CD4-positive, alpha-beta T cell treated with Interleukin-17A for 1 hour (primary cell): ENCODE measurements at places on chromosomes 2 and 18.
A peak's percentile ranks its signal among the peaks of the same experiment; 100 is the strongest.

GRCh38 chr2:36513661-36514060 is 84.3 kb downstream of the FEZ2 start:
- DNase-seq = no peak

GRCh38 chr2:240628808-240629618 is 3.7 kb downstream of the GPR35 start:
- DNase-seq = no peak

DNA sequence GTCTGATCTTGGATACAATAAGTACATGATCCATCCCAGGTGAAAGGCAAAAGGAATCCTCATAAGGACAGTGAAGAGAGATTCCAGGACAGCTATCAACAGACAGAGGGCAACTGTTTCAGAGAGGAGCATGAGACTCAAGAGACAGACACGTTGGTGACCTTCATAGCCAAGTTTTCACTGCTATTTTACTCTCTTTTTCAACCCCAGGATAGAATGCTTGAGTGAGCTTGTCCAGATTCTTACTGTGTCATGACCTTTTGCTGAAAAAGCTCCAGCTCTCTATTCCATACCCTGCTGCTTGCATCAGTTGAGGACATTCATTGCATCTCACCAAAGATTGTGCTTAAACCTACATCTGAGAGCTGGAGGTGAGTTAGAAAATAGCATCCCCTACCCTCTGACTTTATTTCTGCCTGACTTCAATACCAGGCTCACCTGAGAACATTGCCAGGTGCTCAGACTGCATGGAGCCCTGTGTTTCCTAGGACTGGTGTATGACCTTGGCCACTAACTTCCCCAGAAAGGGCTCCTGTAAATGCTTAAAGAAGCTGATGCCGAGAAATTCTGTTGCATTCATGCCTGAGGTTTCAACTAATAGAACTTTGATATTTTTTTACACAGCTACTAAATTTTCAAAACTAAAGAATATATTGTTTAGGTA is 70.4 kb upstream of the TMEM17 start:
- DNase-seq = no peak

- no peak for DNase-seq
Observed at GRCh38 chr2:105085525-105085924, 47.7 kb downstream of the MRPS9 start.

DNA sequence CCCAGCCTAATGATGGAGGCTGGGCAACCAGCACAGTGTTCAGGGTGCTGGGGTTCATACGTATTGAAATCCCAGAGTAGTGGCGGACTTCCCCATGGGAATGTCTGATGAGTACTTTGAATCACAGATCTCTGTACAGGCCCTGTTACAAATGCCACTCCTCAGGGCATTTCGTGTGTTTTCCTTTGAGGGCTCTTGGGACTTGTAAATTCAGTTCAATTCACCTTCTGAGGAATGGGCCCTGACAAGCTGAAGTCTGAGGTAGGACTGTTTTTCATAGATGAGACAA is 288 bp upstream of the RDH14 start:
- no peak for DNase-seq

DNA sequence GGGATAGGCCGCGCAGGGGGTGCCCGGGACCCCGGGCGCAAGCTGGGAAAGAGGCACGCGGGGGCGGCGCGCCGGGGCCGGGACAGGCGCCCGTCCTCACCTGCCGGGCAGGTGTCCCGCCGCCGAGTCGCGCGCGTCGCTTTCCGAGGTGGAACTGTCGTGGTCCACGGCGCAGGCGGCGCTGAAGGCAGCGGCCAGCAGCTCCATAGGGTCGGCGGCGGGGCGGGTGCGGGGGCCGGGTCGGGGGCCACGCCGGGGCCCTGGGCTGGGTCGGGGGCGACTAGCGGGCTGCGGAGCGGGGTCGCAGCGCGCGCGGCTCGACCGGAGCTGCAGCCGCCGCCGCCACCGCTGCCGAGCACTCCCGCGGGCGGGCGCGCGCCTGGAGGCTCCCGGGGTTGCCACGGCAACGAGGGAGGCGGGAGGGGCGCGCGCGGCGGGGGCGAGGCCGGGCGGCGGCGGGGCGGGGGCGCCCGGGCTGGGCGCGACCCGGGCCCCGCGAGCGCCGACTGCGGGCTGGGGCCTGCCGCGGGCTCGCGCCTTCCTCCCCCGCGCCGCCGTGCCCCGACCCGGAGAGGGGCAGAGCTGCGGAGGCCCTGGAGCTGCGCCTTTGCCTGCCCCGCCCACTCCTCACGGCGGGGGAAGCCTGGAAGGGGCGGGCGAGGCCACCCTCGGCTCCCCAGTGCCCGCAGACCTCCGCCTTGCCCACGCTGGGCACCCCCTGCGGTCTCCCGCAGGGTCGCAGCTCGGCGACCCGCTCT is 57.9 kb downstream of the SNORC start:
- DNase-seq = no peak

GRCh38 chr18:24990671-24991134 is 361.3 kb downstream of the ZNF521 start:
- DNase-seq = no peak

DNA sequence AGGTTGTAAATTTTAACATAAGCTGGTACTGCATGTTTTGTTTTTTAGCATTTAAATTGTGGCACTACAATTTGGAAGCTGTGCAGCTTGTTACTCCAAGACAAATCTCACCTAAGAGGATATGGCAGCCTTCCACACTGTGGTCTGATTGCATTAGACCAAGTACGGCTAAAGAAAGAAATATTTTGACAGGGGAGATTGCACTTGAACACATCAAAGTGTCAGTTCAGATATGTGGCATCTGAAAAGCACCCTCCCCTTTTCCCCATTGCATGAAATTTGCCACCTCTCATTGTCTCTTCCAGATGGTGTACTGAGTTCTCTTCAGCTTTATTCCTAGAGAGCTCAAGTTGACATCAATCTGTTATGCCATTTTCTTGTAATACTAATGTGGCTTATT is 295.9 kb downstream of the ERBB4 start:
- no peak for DNase-seq

DNA sequence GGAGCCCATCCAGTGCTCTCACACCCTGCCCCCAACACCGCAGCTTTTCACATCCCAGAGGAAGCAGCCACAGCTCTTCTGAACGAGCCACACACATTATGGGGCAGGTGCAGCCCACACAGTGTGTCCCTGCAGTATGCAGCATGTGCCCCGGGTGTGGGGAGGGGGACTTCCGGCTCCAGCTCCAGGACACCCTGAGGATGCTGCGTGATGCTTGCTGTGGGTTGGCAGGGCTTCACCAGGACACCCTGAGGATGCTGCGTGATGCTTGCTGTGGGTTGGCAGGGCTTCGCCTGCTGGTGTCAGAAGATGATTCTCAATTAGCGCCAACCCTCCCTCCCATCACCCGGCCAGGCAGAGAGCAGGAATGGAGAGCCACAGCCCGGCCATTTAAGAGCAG is 193.9 kb downstream of the EIPR1 start:
- DNase-seq = no peak

DNA sequence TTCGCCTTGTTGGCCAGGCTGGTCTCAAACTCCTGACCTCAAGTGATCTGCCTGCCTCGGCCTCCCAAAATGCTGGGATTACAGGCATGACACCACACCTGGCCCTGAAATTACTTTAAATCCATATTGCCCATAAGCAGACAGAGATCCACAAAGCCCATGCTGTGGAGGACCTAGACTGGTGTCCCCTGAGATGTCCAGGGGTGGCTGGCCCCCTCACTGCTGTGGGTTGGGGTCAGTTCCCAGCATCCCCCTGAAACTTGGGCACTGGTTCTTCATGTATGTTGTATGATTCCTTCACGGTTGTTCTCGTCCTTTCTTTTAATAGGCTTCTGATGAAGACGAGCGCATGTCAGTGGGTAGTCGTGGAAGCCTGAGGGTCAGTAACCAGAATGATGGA is 78.1 kb upstream of the RBM44 start:
- DNase-seq = no peak

DNA sequence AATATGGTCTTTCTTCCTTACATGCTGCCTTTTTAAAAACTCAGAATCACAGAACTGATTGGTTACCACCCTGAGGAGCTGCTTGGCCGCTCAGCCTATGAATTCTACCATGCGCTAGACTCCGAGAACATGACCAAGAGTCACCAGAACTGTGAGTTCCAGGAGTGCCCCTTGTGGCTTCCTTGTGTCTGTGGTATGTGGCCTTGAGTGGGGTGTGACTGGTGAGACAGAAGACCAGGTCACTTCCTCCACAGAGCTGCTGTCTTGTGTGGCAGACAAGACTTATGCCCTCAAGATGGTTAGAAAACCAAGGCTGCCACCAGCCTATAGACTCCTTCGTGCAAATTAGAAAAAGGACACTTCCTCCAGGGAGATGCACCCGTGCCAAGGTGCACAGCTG is 72.6 kb downstream of the EPAS1 start:
- peak; percentile 33 for DNase-seq

GRCh38 chr18:75698861-75699260 is 271.4 kb upstream of the SMIM21 start:
- no peak for DNase-seq

DNA sequence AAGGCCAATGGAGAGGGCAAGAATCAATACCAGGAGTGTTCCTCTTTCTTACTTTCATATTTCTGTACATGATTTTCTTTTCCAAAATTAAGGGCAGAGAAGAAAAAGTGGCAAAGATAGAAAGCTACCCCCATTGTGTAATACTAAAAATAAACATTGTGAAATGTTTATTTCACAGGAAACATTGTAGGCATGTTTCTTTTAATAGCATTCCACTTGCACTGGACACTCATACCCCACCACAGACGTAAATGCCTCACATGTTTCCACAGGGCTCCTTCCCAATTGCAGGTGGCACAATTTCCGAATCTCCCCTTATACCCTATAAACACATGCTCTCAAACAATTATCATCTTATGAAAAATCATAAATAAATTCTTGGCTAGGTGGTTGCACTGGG is 645.1 kb upstream of the SETBP1 start:
- DNase-seq = no peak

- no peak for DNase-seq
Observed at GRCh38 chr18:48036226-48036625, 105.8 kb upstream of the SMAD2 start.

- no peak for DNase-seq
Observed at GRCh38 chr2:222686086-222686750, 14.8 kb downstream of the MOGAT1 start.

DNA sequence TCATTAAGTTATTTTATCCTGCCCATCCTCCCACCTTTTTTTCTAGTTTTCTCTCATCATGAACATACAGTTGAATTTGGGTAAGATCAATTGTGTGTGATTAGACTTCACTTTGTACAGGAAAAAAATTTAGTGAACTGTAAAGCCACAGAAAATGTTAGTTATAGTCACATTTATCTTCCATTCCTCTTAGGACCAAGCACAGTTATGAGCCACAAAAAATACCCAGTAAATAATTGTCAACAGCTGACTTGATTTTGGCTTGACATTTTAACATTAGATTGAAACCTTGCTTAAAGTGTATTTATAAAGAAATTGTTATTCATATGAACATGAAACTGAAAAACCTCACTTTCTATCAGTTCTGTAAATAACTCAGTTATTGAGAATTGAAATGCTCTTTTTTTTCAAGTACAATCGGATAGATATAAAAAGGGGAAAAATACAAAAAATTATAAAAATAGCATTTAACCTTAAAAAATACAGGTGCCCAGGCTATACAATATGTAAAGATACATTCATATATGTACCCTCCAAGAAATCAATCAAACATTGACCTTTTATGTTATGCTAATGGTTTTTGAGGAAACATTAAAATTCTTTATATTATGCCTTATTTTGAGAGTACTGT is 389.5 kb upstream of the NRP2 start:
- no peak for DNase-seq

- DNase-seq = no peak
Observed at GRCh38 chr18:61823595-61823994, 69.2 kb downstream of the RNF152 start.

DNA sequence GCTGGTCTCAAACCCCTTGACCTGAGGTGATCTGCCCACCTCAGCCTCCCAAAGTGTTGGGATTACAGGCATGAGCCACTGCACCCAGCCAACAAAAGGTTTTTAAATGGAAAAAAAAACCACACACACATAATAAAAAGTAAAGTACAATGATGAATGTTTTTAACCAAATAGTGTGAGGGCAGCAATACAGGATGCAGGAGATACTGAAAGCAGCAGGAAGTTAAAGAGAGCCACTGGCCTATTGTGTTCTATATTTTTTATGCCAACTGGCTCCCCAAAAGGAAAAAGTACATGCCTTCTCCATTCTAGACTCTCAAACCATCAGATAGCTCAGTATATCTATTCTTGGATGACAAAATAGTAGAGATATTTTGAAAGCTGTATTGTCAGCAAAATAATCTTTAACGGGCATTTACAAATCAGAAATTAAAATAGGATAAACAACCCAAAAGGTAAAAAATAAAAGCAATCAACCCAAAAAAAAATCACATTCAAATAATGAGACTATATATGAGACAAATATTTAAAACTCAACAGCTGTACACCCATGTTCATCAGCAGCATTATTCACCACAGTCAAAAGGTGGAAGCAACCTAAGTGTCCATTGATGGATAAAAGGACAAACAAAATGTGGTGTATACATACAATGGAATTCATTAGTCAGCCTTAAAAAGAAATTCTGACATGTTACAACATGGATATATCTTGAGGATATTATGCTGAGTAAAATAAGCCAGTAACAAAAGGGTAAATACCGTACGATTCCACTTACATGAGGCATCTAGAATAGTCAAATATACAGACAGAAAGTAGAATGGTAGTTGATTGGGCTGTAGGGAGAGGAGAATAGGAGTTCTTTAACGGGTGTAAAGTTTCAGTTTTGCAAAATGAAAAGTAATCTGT is 26.2 kb downstream of the GPATCH11 start:
- no peak for DNase-seq
